ENCODE measurements at places on chromosomes 16 and 17.

- DNase-seq: peak; percentile 97
These were observed 99.9 kb upstream of the CORO6 start for GRCh38 chr17:29722411-29723198.

DNA sequence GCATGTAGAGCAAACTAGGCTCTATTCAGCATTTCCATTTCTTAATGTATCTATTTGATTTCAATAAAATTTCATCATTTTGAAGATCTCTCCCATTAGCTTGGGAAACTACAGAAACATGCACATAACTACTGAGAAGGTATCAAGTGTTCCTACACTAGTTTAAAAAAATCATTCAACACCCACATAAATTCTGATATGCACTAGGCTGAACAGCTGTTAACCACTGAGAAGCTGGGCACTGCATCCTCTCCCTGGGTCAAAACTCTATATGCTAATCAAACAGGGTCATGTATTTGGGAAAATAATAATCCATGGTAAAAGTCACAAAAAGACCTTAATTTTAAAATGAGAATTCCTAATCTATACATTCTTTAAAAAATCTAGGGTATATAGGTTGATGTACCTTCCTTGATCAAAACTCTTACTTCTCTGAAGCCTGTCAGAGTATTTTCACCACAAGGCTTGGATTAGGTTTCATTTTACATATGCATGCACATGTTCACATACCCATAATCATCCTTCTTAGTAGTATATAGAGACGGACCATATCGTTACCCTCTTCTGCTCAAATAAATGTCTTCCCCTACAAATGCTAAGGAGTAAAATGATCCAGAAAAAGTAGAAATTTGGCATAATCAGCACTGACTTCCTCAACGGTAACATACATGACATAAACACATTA lies 57.2 kb downstream of the KANSL1 start:
- DNase-seq: no peak

GRCh38 chr16:88383401-88384221 lies 852 bp downstream of the ZNF469 start:
- no peak for DNase-seq

- no peak for DNase-seq
These were observed 2.7 kb downstream of the HS3ST3B1 start for GRCh38 chr17:14303343-14304221.

- no peak for DNase-seq
These were observed 210.3 kb downstream of the CNTNAP4 start for GRCh38 chr16:76487411-76488064.

DNA sequence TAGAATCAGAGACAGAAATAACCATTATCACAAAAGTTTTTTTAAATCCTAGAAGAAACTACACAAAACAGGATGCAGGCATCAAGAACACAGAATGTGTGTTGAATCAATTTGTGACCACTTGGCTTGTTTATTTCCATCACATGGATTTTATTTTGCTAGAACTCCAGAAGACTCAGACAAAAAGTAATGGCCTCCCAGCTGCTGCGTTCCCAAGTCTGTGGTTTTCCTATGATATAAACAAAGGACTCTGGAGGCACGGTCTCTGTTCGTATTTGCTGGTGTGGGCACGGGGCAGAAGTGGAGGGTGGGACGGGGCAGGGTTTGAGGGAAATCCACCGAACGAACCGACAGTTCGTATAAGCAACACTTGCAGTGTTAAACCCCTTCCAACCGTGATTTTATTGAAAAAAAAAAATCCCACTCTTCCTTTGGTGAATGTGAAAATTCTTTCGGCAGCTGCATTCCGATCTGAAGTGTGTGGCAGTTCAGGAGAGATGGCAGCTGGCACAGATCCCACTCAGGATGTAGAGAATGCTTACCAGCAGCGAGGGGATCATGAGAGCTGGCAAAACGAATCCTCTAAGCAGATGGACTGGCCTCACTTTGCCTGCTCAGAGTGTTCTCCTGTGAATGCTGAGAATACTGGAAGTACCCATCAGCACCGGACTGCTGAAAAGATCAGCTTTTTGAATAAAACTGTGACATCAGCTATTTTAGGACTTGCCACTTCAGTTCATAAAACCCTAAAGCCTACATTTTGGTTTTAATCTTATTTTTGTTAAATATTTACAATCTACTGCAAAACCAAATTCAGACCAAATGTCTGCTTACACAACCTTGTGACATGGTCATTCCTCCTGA lies 165.2 kb downstream of the VPS53 start:
- DNase-seq: no peak

Data from Kasumi-1 (cell line).